BE2C (cell line): ENCODE measurements at places on chromosomes 3 and 15.

DNA sequence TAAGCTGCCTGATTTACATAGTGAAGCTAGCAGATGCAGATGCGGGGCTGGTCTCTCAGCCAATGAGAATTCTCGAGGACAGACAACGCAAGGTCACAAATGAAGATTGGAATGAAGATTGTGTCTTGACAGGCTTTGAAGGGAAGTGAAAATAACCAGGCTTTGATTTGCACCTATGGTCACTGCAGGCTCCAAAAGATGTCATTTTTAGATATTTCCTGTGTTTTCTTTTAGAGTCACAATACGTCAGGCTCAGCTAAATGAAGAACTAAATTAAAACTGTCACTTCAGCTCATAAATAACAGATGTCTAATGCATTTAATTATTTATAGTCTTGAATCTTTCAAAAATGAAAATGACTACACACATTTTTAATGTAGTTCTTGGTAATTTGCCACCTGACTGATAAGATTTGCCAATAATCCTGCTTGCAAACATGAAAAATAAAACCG, 99.5 kb downstream of the SQOR start:
- DNase-seq, result no peak

- DNase-seq, result no peak
Observed at GRCh38 chr3:156973954-156974353, 147.8 kb downstream of the LEKR1 start.

GRCh38 chr3:72924055-72924454, 36.2 kb downstream of the GXYLT2 start:
- peak; percentile 16 for DNase-seq

DNA sequence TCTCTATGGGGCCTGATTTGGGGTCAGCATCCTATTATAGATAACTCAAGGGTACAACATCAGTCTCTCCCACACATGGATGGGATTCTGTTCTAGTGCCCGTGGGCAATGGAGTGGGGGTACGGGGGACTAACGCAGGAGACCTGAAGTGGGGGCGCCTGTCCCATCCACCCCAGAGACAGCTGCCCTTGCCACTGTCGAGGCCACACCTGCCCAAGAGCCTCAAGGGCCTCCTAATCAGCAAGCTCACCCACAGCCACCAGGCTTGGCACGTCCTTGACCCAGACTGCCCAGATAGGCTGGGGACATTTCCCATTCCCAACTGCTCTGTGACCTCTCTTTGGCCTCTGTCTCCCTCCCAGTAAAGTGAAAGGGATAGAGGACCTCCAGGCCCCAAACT, 8.5 kb upstream of the ISLR2 start:
- no peak for DNase-seq

GRCh38 chr15:48596415-48596814, 49.1 kb downstream of the FBN1 start:
- DNase-seq, result no peak

DNA sequence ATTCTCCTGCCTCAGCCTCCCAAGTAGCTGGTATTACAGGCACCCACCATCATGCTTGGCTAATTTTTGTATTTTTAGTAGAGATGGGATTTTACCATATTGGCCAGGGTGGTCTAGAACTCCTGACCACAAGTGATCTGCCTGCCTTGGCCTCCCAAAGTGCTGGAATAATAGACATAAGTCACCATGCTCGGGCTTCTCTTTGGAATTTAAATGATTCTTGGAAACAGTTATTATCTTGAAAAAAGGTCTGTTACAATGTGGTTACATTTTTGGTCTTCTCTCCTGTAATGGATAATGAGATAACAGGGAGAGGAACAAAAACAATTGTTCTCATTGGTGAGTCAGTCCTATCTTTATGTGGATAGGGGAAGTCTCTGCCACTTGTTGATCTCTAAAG, 59.8 kb upstream of the AADACL2 start:
- DNase-seq, result no peak

DNA sequence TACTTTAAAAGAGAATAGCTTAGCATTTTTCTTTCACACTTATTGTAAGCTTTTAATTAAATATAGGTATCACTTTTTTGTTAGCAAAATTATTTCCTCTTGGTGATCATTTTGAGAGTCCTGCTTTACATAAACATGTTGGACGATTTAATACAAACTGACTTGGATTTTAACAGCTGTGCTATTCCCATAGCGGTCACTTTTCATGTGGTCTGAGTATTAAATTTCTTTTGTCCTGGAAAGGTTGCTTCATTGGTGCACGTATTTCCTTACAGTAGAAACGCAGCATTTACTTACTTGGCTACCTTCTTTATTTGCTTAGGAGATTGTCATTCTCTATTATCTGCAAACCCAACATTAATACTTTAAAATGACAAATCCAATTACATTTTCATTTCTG, 109.4 kb downstream of the ATG7 start:
- DNase-seq, result no peak

DNA sequence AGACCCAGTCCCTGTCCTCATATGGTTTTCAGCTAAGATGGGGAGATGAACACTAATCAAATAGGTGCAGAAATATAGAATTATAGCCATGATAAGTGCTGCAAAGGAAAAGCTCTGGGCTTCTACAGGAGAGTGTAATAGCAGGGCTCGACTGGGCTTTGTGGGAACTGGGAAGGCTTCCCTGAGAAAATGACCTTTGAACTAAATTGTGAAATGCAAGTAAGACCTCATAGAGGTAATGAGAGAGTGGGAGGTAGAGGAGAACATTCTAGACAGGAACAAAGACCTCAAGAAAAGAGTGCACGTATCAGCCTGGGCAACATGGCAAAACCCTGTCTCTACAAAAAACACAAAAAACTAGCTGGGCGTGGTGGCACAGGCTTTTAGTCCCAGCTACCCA, 231.6 kb downstream of the ABHD5 start:
- DNase-seq, result no peak

GRCh38 chr3:3734881-3735280, 64.3 kb upstream of the LRRN1 start:
- DNase-seq, result no peak

DNA sequence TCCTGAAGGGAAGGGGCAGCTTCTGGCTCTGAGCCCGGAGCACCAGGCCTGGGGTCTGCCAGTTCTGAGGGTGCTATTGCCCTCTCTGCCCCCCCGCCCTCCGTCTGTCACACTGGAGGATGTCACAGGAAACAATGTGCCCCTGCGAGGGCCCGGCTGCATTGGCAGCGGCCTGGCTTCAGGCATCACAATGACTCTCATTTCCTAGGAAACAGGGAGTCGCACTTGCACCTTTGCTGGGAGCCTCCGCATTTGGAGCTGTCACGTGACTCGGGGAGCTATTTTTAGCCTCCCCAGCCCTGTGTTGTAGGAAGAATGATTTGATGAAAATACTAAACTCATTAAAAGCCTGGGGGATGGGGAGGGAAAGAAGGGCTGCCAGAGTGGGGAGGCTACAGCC, 518.9 kb downstream of the SHQ1 start:
- peak; percentile 64 for DNase-seq

GRCh38 chr15:50685976-50686468, 575 bp downstream of the TRPM7 start:
- peak; percentile 79 for DNase-seq

DNA sequence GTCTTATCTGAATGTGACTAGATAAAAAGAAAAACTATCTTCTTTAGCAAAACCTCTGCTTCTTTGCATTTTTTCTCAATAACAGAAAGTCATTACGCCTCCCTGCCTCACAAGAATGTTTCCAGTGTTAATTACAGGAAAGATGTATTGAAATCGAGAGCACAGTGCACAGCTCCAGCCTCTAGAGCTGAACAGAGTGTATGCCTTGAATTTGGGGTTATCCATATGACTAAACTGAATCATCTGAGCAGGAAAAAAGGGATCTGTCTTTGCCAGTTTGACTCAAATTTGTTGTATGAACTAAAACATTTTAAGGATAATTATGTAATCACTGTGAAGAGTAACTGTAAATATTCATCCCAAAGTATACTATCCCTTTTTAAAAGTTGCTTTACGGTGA, 149.1 kb upstream of the CGNL1 start:
- no peak for DNase-seq

DNA sequence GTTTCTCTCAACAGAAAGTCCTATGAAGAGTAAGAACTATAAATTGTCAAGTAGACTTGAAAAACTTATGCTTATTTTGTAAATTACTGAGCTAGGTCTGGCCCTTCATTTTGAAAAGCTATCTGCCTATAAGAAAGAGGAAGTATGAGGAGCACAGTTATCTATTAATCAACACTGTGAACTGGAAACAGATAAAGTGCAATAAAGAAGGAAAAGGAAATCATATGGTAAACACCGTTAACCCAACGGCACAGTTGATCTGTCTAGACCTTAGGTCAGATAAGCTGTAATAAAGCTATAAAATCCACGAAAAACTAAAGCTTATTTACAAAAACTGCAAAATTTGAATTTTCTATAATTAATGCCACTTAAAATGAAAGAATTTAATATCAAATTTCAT, 242.5 kb downstream of the ZBTB20 start:
- no peak for DNase-seq

GRCh38 chr3:120151791-120152190, 57.5 kb upstream of the GSK3B start:
- no peak for DNase-seq

DNA sequence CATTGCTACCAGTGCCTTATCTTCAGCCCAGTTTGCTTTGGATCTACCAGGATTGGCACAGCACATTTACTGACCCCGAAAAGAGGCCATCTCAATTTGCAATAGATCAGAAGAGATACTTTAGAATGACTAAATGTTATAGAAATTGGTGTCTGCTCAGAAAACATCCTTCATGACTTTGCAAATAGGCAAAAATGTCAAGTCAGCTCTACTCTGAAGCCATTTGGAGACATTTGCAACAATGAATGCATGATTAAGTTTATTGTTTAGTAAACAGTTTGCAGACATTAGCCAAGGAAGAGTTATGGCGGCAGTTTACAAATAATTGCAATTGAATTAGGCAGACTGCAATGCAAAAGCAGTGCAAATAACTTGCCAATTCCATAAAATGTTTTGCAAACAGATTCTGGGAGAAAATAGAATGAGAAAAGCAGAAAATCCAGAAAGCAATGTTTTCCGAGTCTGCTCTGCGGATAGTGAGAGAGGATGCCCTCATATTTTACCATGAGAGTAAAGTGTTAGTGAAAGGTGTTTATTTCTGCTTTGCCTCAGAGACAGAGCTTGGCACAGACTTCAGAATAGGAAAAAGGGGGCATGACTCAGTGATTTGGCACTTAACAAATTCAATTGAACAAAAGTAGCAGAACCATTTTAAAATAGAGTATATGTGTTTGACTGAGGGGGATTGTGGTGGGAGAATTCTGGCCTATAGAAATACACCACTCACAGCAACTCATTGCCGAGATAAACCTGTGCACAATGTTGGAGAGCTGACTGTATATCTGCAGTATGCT, 334.9 kb upstream of the NR2F2 start:
- DNase-seq, result no peak

DNA sequence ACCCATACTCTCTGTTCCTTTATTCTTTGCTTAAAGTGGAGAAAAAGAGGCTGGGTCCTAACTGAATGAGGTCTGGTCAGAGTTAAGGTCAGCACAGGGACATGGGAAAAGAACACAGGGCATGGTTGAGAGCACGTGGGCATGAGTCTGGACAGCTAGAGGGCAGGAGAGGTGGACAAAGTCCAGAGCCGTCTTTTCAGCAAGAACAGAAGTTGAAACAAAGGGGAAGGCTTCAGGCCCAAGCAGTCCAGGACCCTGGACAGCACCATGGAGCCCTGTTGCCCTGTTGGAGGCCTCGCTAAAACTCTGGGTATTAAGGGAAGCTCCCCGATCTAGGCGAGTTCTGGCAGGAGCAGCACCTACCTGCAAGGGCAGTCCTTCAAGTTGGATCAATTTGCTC, 50.7 kb downstream of the XYLB start:
- DNase-seq, result no peak

GRCh38 chr3:151367448-151367847, 17.1 kb downstream of the P2RY12 start:
- no peak for DNase-seq

DNA sequence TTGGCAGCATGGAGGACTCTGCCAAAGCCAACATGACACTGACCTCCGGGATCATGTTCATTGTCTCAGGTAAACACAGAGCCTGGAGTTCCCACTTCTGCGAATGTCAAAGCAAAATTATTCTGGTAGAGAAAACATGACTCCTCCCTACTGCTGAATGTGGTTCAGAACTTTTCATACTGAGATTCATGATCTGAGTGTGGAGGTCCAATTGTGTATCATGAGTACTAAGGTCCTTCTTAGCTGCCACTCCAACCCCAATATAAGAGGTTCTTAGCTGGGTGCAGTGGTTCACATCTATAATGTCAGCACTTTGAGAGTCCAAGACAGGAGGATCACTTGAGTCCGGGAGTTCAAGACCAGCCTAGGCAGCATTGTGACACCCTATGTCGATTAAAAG, 13.8 kb downstream of the CLDN18 start:
- no peak for DNase-seq

DNA sequence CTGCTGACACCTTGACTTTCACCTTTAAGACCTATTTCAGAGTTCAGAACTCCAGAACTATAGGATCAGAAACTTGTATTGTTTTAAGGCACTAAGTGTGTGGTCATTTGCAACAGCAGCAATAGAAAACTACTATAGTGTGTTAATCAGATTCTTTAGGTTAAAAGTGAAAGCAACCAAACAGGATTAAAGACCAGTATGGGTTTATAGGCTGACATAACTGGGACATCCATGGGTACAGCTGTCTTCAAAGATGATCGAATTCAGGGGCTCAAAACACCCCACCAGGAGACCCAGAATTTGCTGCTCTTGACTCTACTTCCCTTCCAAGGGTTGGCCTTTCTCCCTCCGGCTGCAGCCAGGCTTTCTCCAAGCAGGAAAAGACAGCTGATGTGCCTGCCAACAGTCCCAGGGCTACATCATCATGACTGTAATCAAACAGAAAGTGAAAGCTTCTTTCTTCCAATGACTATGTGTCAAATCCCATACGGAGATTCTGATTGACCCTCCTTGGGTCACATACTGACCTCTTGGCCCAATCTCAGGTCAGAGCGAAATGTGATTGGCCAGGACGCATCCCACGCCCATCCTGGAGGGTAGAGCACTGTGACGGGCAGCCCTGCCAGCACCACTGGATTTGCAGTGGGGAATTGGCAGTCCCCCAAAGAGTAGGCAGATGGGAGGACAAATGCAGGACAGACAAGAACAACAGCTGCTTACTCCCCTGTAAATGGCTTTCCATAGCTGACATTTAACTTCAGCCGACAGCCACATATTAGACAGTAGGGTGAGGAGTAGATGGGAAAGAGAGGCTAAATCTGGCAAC, 51.4 kb upstream of the RNF7 start:
- peak; percentile 55 for DNase-seq

GRCh38 chr15:90839187-90840071, 29.0 kb upstream of the FURIN start:
- DNase-seq, result no peak
